ENCODE measurements at places on chromosomes 4 and X. TPM values are rescaled to one million over a fixed set of nuclear protein-coding genes. Genes with fewer than 3 reads are reported as not detected.
A peak's percentile ranks its signal among the peaks of the same experiment; 100 is the strongest.

DNA sequence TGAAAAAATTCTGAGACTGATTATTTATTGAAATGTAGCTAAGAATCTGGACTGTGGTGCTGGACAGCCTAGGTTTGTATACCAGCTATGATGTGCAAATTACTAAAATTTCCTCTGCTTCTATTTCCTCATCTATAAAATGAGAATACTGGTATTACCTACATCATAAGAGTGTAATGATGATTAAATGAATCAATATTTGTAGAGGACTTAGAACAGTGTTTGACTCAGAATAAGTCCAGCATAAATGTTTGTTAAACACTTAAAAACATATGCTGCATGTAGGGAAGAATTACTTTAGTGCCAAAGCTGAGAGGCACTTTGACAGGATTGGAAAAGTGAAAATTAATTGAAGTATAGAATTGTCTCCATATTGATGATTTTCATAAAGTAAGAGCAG lies 55.3 kb upstream of the TMPRSS11F start:
- DNase-seq, result no peak
- H3K4me1 ChIP-seq, result no peaks in the 10 kb centered on the region
- no peaks in the 10 kb centered on the region for H3K27me3 ChIP-seq
- no peak overlapping the region for H3K4me3 ChIP-seq
- no peaks in the 10 kb centered on the region for H3K36me3 ChIP-seq

DNA sequence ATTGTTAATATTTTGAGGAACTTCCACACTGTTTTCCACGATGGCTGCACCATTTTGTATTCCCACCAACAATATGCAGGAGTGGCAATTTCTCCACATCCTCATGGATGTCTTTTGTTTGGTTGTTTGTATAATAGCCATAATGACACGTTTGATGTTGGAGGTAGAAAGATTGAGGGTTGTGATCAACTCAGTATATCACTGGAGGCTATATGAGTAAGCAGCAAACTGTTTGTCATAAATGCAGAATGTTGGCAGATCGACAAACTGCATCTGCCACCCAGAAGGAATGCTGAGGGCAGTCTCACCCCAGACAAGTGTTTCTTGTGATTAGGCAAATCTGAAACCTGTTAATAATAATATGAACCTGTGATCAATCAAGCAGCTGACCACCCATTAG lies 243.9 kb upstream of the WDFY3 start:
- H3K27ac ChIP-seq, result no peak overlapping the region
- no peak for DNase-seq
- H3K4me1 ChIP-seq, result no peaks in the 10 kb centered on the region
- no peaks in the 10 kb centered on the region for H3K36me3 ChIP-seq
- no peaks in the 10 kb centered on the region for H3K27me3 ChIP-seq

- H3K4me3 ChIP-seq, result no peak overlapping the region
- no peak for DNase-seq
- H3K4me1 ChIP-seq, result no peaks in the 10 kb centered on the region
- H3K27ac ChIP-seq, result no peak overlapping the region
Measured at GRCh38 chr4:5572114-5572513, 136.2 kb downstream of the EVC2 start.

DMRTC1 gene
- total RNA-seq, result not detected

CSAG1 gene
- not detected for total RNA-seq

SPINK2 gene
- not detected for total RNA-seq

GRCh38 chr4:54525602-54526001 lies 132.2 kb upstream of the KIT start:
- H3K36me3 ChIP-seq, result no peaks in the 10 kb centered on the region
- H3K4me1 ChIP-seq, result no peaks in the 10 kb centered on the region
- no peak overlapping the region for H3K27ac ChIP-seq
- H3K27me3 ChIP-seq, result no peaks in the 10 kb centered on the region
- H3K4me3 ChIP-seq, result no peak overlapping the region

CHIC1 gene
- total RNA-seq, result 15.3 TPM

MAP3K15 gene
- not detected for total RNA-seq

- H3K27ac ChIP-seq, result no peak overlapping the region
- no peaks in the 10 kb centered on the region for H3K27me3 ChIP-seq
- H3K4me1 ChIP-seq, result no peaks in the 10 kb centered on the region
- H3K4me3 ChIP-seq, result no peak overlapping the region
Measured at GRCh38 chrX:50067435-50068284, 133.1 kb downstream of the AKAP4 start.

GRCh38 chr4:88659055-88659889 lies 38.4 kb downstream of the NAP1L5 start:
- DNase-seq, result no peak
- H3K27me3 ChIP-seq, result no peaks in the 10 kb centered on the region
- no peak overlapping the region for H3K4me3 ChIP-seq

GRCh38 chr4:88005076-88005475 lies 2.4 kb upstream of the PKD2 start:
- H3K36me3 ChIP-seq, result no peaks in the 10 kb centered on the region
- no peak overlapping the region for H3K27ac ChIP-seq
- peak; percentile 13 for DNase-seq
- H3K27me3 ChIP-seq, result no peaks in the 10 kb centered on the region

- peaks cover 43% of the 10 kb centered on the region for H3K4me1 ChIP-seq
- no peak overlapping the region for H3K4me3 ChIP-seq
- no peak for DNase-seq
- no peak overlapping the region for H3K27ac ChIP-seq
- H3K36me3 ChIP-seq, result no peaks in the 10 kb centered on the region
Measured at GRCh38 chr4:40570348-40571077, 59.2 kb downstream of the RBM47 start.

Data from heart right ventricle (tissue), 16 donors.